ENCODE measurements at places on chromosomes 3 and 15. TPM values are rescaled to one million over a fixed set of nuclear protein-coding genes. Genes with fewer than 3 reads are reported as not detected.
A peak's percentile ranks its signal among the peaks of the same experiment; 100 is the strongest.

DNA sequence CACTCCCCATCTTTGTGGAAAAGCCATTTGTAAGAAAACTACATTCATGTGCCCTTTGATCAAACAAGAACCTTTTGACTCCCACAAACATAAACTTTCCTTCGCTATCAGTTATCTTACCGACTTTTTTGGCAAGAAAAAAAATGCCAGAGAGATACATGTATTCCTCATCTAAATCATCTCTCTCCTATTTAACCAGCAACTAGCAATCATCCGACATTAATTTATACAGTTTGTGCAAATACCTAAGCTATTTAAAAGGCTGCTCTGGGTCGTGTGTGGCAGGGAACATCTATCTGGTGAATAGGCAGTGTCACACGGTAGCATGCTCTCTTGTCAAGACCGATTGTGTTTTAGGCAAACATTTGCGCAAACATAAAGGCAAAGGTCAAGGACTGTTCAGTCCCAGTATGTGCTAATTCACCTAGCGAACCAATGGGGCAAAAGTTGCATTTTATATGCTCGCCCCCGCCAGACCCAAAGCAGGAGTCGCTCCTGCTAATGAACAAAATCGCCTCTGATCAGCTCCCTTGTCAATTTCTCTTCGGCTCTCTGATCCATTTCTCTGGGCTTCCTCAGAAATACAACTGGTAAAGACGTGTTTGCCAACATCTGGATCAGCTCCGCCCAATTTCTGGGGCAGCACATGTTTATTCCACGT, 37.7 kb downstream of the ZIC4 start:
- DNase-seq: no peak

COL6A5 gene
- not detected for total RNA-seq

DNA sequence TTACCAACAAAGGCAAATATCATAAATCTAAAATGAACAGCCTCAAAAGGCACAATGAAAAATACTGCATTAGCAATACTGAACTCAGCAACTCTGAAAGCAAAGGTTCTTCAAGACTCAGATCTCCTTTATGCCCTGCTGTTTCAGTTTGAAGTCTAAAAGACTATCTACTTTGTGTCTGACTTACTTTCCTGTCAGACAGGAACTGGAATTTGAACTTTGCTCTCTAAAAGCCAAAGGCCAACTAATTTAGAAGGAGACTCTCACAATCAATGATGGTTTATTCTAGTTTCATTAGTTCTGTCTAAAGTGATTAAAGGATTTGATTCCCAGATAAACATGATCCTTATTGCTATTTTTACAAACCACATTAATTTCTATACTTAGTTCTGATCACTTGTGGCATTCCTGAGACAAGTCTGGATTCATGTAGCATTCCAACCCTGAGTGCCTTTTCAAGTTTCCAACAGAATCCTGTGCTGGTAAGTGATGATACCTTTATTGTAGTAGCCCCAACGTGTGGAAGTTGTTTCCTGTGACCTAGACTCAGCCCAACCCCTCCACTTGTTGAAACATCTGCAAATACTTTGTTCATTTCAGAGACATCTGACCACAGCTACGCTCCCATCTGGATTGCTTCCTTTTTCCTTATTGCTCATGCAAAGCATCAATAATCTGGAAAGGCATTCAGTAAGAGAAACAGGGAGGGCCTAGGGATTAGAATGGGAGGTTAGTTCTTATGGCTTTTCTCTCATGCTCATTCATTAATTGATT, 14.9 kb upstream of the LEKR1 start:
- DNase-seq: no peak

FGF7 gene
- total RNA-seq: 38.3 TPM

MON1A gene
- total RNA-seq: 8.2 TPM

GRCh38 chr15:95262866-95263564, 1031.7 kb downstream of the MCTP2 start:
- DNase-seq: no peak

SLC22A13 gene
- total RNA-seq: 0.29 TPM

SYNPR gene
- 8.2 TPM for total RNA-seq

SLC22A14 gene
- not detected for total RNA-seq

- no peak for DNase-seq
Measured at GRCh38 chr3:55128225-55128823, 200.5 kb upstream of the LRTM1 start.

- no peak for DNase-seq
Measured at GRCh38 chr3:171535133-171535532, 74.9 kb upstream of the TNIK start.

- DNase-seq: peak; percentile 34
Measured at GRCh38 chr3:127629467-127630403, 750 bp downstream of the PODXL2 start.

DNA sequence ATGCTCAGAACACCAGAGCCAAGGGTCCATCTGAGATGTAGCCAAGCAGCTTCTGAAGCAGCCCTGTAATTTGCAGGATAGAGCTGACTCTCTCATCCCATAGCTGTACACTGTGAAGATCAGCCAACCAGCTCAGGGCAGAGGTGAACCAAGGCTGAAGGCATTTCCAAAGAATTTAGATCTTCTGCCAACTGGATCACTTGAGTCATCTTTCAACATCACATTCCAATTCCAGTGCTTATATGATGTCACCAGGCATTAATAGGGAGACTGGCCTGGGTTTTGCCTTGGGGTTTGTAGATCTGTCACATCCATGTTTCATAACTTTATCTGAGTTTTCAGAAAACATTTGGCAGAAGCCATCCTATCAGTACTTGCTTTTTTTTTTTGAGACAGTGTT, 98.2 kb downstream of the NR2F2 start:
- DNase-seq: no peak

- no peak for DNase-seq
Measured at GRCh38 chr3:144953959-144954358, 982.3 kb downstream of the DIPK2A start.

FMN1 gene
- 8.5 TPM for total RNA-seq

- no peak for DNase-seq
Measured at GRCh38 chr3:12793701-12794100, 2.8 kb upstream of the CAND2 start.

- no peak for DNase-seq
Measured at GRCh38 chr3:46484911-46485778, 12.6 kb upstream of the RTP3 start.

DNA sequence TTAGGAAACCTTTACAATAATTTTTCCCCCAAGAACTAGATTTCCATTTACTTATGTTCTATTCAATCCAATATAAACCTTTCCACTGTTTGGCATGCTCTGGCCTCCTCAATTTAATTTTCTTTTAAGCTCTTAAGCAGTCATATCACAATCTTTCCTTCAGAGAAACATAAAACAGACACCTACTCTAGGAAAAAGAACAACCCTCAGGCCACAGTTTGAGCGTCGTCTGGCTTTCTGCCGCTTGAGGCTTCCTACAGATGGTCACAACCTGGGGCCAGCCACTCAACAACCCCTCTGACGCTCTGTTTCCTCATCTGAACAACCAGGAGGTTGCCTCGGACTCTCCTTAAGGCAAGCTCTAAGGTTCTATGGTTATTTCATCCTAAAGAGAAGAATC, 143.3 kb downstream of the ADAMTS17 start:
- no peak for DNase-seq

GRCh38 chr3:161893972-161894371, 397.4 kb downstream of the OTOL1 start:
- no peak for DNase-seq

DNA sequence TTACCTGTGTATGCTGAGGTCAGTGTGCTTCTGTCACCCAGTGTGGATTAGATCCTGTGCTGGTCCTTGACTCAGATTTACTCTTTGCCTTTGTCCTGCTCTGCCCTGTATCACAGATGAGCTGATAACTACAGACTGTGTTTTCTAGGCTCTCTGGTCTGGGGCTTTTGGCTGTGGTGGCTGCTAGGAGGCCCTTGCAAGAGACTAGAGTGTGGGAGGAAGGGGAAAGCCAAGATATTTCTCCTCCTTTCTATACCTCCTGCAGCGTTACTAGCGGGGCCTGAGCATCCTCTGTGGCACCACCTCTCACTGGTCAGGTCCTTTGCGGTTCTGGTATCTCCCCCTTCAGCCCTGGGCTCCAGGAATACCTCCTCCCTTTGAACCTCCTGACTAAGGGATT, 282.3 kb upstream of the TBC1D5 start:
- DNase-seq: no peak

- DNase-seq: no peak
Measured at GRCh38 chr3:9168241-9168741, 81.2 kb downstream of the SRGAP3 start.

NIPA2 gene
- 29.9 TPM for total RNA-seq

- DNase-seq: no peak
Measured at GRCh38 chr15:92097474-92098178, 244.1 kb downstream of the SLCO3A1 start.

DNA sequence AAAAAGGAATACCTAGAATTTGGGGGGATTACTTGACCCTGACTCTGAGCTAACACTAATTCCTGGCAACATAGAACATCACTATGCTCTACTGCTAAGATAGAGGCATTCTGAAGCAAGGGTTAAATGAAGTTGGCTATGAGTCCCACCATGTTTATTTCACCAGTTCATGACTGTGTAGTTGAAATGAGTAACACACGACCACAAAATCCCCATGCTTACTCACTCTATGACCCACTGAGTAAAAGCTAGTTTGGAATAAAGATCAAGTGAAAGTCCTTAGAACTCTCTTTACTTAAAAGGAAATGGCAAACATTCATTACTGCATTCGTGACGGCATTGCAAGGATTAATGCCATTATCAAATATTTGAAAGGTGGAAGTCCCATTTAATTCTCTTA, 47.4 kb downstream of the MRPL46 start:
- no peak for DNase-seq

- peak; percentile 91 for DNase-seq
Measured at GRCh38 chr15:68550498-68551295, 28.1 kb upstream of the CORO2B start.

MKRN2 gene
- 36.3 TPM for total RNA-seq

GRCh38 chr15:71888797-71889196, 78.4 kb downstream of the NR2E3 start:
- DNase-seq: no peak
